ENCODE measurements at places on chromosomes 2 and 18.
A peak's percentile ranks its signal among the peaks of the same experiment; 100 is the strongest.

DNA sequence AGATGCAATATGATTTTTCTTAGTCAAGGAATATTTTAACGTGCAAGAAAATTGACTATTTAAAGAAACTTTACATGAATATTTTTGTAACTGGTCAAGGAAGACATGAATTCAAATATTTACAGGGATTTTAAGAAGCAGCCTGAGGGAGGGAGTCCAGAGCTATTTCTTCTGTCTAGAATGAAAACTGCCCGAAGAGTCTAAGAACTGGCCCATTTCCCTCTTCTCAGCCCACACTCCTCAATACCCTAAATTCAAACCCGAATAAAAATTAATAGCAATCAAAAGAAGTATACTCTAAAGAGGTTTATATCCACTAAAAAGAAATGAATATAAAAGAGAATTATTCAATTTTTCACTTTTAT is 6.5 kb upstream of the NDUFV2 start:
- DNase-seq = no peak

DNA sequence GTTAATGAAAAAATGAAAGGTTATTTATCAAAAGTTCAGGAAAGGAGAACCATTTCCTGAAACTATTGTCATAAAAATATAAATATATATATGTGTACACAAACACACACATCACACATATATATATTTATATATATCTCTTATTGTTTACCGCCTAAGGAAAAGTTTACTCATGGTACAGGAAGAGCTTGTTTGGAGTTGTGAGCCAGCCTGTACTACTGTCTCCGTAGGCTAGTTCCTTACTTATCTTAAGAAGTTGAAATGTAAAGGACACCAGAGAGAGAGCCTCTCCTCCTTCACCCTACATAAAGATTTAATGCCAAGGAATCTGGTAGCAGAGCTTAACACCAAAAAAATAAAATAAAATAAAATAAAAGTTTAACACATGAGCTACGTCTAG is 19.6 kb downstream of the DSC1 start:
- no peak for DNase-seq

GRCh38 chr2:45255563-45255962 is 246.3 kb upstream of the SIX2 start:
- no peak for DNase-seq

- DNase-seq = no peak
Observed at GRCh38 chr2:76825140-76825970, 696.8 kb downstream of the LRRTM4 start.

- DNase-seq = no peak
Observed at GRCh38 chr2:202007983-202008354, 25.7 kb upstream of the FZD7 start.

DNA sequence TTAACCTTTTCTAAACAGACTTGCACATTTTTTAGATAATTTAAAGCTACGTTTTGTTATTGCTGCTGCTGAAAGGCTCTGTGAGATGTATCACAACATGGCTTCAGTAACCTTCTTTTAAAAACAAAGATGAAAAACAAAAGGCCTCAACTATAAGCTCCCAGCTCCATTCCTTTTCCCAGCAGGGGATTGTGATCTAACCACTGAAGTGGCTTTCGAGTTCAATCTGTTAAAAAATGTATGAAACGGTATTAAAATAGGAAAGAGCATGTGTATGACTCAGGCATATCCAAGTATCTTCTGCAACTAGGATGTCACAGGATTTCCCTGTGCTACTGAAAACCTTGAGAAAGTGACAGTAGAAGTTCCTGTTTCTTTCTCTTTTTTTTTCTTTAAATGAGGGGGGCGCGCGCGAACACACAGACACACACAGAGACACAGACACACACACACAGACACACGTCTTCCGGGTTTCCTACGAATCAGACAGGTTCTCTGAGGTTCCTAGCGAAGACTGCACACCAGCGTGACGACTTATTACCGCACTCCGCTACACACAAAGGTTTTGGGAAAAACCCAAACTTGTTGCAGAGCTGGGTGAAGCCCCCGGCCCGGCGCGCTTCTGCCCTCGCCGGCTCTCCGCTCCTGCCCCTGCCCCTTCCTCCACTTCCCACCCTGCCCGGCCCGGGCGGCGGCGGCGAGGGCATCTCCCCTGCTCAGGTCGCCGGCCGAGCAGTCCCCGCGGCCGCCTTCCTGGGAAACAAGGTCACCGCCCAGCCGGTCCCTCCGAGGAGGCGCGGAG is 86.8 kb downstream of the RBMS1 start:
- peak; percentile 52 for DNase-seq

- DNase-seq = no peak
Observed at GRCh38 chr18:70671889-70672565, 383.2 kb downstream of the SOCS6 start.

DNA sequence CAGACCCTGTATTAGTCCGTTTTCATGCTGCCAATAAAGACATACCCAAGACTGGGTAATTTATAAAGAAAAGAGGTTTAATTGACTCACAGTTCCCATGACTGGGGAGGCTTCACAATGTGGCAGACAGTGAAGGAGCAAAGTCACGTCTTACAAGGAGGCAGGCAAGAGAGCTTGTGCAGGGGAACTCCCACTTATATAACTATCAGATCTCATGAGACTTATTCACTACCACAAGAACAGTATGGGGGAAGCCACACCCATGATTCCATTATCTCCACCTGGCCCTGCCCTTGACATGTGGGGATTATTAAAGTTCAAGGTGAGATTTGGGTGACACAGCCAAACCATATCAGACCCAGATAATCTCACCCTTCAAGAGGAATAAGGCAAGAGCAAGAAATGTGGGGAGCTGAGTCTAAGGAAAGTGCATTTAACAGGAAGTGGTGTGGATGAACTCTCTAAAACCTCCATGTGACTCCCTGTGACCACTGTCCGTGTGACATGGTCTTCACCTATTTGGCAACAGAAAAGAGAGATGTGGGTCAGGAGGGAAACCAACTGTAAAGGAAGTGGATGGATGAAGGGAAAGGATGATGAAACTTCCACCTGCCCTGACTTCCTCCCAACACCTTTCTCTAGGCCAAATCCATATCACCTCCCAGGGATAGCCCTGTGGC is 110.6 kb downstream of the ATL2 start:
- no peak for DNase-seq

- DNase-seq = no peak
Observed at GRCh38 chr2:174074831-174075230, 109.7 kb upstream of the SP3 start.

GRCh38 chr2:73035899-73036711 is 35.4 kb downstream of the SFXN5 start:
- DNase-seq = no peak

- DNase-seq = no peak
Observed at GRCh38 chr2:102340778-102341177, 14.8 kb upstream of the IL18R1 start.

DNA sequence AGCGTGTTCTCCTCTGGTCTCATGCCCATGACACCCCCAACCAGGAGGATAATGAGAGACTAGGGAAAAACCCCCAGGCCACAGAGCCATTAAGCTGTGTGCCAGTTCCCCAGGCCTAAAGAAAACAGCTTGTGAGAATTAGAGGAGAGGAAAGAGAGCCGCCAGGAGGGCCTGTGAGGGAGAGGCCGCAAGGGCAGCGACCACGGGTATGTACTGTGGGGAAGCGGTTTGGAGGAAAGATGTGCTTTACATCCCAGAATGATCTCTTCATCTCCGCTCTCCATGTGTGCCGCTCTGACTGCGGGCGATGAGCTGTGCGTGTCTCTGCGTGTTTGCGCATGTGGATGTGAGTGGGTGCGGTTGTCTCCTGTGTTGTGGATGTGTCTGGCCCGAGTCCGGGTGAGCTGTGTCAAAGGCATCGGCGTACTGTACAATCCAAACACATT is 82.9 kb downstream of the DYSF start:
- DNase-seq = no peak

DNA sequence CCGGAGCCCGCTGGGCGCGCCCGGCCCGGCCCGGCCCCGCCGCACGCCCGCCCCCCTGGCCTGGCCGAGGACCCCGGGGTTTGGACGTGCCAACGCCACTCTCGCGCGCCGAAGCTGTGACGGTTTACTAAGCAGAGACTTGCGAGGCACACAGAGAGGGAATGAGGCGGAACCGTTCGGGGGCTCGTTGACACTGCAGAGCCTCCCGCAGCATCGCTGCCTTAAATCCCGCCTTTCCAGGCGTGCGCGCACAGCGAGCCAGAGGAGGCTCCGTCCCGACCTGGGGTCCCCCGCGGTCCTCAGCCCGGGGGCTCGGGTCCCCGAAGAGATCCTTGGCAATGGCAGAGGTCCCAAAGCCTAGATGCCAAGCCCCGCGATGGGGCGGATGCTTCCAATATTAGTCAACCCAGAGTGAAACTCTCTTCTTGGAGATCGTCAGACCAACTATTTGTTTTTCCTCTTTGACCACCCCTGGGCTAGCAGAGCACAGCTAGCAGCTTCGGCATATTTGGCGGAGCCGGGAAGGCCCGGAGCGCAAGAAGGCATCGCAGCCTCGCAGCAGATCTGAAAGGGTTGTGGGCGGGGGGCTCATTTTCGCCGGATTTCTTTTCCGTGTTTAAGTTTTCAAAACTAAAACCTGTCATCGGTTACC is at the start of gene ZNF385B:
Gene ZNF385B, minus strand, starts transcription at position 197 of the 652 bp plus-strand sequence.
- DNase-seq = no peak

GRCh38 chr2:161159456-161160225 is 587 bp upstream of the TANK start:
- DNase-seq = no peak

DNA sequence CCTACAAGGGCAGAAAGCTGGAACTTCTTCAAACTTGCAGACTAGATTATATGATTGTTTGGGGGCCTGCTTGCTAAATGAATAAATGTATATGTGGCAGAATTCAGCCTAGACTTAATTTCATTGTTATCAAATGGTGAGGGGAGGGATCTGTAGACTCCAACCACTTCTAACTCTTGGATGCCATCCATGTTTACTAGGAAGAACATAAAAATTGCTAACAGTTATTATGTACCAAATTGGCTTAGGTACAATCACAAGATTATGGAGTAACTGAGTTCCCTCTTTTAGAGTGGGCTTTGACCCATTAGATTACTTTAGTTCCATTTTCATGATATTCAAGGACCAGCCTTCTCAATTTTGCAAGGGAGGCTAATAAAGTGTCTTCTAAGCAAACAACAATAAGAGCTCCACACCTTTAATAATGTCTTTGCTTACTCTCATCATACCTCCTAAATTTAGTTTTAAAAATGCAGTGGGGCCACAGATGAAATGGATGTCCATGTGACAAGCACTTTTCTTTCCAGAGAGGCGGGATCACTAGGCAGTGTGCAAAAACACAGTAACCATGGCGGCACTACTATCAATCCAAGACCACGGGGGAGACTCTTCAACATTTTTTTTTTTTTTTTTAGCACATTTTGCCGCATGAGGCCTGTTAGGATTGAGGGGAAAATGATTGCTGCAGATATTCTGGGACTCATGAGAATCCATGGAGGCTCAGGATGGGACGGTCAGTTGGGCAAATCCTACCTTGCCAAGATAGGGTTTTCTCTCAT is 217.6 kb upstream of the SPRED2 start:
- DNase-seq = no peak

DNA sequence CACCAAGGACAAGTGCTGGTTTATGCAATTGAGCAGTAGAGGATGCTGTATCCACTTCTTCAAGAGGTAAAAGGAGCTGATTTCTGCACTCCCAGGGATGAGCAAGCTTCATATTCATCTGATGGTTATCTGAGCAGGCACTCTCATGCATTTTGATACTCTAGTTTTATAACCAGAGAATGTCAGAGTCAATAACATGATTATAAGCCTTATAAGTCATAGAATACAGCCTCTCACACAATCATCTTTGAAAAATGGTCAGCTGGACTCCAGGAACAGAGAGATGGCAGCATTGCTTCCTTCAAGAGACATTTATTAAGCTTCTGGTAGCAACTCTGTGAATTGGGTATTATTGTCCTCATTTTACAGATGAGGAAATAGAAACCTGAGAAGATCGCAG is 167.1 kb downstream of the SLC8A1 start:
- DNase-seq = no peak

DNA sequence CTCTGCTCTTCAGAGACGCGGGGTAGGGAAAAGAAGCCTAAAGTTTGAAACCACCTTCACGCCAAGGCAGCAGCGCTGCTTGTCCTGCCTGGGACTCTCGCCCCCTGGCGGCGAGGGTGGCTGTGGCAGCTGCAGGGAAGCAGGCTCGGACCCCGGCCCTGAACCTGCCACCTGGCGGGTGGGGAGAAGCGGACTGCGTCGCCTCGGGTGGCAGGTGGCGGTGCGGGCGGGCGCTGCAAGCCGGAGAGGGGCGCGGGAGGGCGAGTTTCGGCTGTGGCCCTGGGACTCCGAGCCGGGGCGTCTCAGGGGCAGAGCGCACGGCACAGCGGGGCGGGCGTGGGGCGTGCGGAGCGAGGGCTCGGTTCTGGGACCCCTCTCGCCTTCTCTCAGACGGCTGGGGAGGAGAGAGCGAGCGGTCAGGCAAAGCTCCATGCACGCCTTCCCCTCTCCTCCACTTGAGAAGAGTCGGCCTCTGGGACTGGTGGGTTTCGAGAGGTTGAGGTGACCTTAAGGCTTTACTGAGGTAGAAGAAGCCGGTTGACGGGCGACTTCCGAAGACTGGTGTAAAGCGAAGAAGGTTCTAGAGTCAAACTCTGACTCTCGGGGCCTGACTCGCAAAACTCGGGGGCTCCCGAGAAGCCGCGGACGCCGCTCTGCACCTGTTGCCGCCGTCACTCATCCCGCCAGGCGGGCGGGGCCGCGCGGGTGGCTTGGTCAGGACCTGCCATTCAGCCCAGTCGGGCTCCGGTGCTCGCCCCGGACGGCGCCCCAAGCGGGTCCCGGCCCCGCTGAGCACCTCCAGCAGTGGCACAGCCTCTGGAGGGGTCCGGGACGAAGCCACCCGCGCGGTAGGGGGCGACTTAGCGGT is 1.1 kb upstream of the BOLL start:
- DNase-seq = peak; percentile 48

DNA sequence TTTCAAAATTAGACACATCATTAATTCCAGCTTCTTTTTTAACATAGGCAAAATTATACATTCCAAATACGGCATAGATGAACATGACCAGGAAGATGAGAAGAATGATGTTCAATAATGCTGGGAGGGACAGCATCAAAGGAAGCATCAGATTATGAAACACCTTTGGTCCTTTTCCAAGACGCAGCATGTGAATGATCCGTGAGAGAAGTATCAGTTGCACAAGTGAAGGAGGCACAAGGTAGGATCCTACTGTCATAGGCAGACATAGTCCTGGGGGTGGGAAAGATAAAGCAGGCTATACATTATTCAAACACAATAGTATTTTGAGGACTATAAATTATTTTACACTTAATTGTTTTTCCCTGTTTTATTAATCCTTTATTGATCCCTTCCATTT is 30.6 kb upstream of the SCN9A start:
- no peak for DNase-seq

DNA sequence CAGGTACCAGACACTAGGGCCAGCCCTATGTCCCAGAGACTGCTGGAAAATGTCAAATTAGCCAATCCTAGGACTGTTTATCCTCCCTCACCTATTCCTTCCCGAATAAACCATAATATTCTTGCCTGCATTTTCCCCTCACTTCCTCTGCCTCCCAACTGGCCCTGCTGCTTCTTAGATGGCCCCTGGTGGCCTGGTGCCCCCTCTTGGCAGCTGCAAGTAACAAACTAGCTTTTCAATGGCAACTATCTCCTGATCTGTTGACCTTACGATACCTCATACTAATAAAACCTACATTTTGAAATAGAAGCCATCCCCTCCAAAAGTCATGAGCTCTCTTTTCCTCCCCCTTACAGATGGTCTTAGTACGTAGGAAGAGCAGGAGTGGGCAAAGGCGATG is 132.0 kb downstream of the ALPK2 start:
- no peak for DNase-seq

GRCh38 chr18:58991167-58991798 is 126.6 kb downstream of the ZNF532 start:
- no peak for DNase-seq
